ENCODE measurements at places on chromosomes 1 and 21. TPM values are rescaled to one million over a fixed set of nuclear protein-coding genes. Genes with fewer than 3 reads are reported as not detected.

DNA sequence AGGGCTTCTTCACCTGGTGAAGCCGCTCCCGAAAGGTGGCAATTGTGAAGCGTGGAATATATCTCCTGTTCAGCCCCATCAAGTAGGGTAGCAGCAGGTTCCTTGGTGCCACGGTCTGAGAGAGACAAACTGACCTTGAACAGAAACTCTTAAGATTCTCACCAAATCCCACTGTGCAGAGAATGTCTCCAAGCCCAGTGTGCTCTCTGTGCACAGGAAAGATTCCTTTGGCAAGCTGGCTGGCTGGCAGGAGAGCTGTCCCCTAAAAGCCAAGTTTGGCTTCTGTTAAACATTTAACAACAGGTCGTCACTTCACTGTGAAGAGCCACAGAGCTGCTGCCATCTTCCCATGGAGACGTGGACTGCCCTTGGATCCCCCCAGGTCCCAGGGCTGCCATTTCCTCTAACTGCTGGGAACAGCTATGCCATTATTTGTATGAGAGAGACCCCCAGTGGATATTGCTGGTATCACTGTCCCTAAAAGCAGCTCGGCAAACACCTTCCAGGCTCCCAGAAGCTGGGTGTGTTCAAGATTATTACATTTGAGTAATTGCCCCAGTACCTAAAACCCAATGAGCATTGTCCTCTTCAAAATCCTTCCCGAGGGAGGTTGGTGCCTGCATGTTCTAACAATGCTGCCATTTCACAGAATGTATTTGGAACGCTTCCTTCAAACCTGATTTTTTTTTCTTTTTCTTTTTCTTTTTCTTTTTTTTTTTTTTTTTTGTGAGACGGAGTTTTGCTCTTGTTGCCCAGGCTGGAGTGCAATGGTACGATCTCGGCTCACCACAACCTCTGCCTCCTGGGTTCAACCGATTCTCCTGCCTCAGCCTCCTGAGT, 71.8 kb downstream of the CD58 start:
- DNase-seq = peak; percentile 77

DNA sequence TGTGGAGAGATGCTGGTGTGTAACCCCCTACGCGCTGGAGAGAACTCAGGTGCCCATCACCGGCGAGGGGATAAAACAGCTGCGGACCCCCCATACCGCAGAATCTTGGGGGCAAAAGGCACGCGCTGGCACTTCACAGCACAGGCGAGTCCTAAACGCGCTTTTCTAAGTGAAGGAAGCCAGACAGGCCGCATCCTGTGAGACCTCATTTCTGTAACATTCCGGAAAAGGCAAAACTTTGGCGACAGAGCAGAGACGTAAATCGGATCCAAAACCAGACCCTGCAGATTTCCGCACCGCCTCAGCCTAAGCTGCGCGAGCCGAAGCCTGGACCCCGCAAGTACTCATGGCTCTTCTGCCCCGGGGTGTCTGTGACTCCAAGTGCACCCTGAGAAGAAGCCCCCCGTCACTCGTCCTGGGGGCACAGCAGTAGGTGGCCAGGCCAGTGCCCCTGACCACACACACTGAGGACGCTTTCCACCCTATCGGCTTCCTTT, 60.9 kb downstream of the SLX9 start:
- no peak for DNase-seq

DNA sequence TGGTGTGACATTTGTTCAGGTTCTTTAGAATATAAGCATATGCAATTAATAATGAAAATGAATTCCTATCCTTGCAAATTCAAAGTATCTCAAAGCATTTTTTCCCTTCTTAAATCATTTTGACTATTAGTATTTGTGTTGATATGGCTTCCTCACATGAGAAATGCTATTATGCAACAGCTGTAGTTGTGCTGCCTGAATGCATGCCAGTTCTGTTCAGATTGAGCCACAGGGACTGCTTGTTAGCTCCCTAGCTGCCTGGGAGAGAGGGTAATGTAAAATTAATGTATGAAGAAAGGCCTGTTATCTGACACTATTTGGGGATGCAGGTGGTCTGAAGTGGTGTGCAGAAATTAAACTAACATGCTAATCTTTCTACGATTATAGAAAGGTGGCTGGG, 45.5 kb downstream of the CACHD1 start:
- DNase-seq = no peak

DNA sequence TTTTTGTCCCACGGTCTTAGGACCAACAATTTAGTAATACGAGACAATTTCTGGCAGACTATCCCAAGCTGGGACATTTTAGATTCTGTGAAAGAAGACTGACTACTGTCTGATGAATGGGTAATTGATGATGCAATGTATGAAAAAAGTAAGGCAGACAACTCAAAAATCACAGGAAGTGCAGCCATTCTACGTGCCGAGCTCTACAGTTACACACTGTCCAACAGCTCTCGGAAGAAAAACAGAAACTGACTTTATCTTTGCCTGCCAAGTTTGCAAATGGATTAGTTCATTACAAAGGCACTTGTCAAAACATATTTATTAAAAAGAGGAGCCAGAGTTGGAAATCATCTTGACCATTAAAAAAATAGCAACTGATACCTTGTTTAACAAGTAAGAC, 31.3 kb downstream of the ZBTB8B start:
- no peak for DNase-seq

- peak; percentile 21 for DNase-seq
Measured at GRCh38 chr1:62395291-62395690, 41.6 kb upstream of the USP1 start.

- DNase-seq = no peak
Measured at GRCh38 chr1:26003262-26003661, 5.4 kb upstream of the PAFAH2 start.

DNA sequence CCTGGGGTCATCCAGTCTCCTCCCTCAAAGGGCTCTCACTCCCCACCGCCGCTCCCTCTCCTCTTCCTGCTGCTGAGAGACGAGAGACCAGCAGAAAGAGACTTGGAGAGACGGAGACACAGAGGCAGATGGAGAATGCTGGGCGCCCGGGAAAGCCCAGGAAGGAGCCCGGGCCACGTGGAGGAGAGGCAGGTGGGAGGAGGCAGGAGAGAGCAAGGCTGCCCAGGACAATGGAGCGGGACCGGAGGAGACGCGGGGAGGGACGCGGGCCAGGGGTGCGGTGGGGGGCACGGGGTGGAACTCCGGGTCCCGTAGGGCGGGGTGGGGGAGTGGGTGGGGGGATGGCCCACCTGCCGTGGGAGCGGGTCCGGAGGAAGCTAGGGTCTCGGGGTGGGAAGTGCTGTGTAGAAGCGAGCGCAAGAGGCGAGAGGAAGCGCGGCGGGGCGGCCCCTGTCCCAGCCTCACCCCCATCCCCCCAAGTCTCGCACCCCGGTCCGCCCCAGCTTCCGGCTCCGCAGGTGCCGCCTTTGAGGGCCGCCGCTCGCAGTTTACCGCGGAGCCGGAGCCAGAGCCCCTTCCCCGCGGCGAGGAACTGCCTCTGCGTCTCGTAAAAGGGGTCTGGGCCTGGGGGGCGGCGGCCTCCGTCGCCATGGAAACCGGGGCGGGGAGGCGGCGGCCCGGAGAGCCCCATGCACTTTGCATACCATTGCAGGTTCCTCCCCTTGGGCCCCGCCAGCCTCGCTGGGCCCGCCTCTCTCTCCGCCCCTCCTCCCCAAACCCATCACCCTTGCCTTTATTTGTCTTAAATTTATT, 11.7 kb upstream of the EPHA2 start:
- peak; percentile 70 for DNase-seq

The LRRC38 gene
- not detected for total RNA-seq

DNA sequence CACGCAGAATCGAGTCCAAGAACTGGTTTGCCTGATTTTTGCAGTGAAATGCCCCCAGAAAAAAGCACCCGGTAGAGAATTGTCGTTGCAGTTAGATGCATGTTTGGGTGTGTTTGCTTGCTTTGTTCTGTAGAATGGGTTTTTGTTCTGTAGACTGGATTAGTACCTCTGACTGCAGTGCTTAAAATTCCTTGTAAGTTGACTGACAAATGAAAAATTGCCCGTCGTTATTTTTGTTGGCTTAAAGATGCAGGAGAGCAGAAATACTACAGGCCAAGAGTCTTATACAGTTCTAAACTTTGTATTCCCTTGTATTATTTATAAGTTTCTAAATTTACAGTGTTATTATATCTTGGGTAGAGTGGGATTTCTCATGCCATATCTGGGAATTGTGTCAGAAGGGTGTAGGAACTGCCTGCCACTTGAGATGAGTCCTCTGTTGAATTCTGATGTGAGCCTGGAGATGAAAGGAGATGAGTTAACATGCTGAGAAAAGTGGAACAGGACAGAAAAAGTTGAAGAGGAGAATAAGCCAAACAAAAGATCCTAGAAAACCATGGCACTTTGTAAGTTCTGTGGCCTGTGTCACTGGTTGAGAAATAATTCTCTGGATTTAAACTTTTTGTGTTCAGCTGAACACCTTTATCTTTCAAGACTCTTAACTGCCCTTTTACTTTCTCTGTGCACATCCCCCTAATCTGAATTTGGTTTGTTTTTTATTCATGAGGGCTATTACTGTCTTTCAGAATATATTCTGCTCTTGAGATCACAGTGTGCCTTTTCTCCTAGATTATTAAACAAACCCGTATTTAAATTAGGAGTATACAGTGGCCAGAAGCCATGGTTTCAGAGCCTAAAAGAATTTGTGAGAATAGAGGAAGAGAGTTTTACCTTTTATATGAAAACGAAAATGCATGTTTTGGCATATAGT, 1.4 kb downstream of the DESI2 start:
- DNase-seq = no peak

- no peak for DNase-seq
Measured at GRCh38 chr1:97424209-97424608, 496.6 kb downstream of the DPYD start.

- no peak for DNase-seq
Measured at GRCh38 chr21:31878831-31879230, 6.0 kb downstream of the HUNK start.

- no peak for DNase-seq
Measured at GRCh38 chr1:98143403-98143802, 222.6 kb upstream of the DPYD start.

The CLSTN1 gene
- 136 TPM for total RNA-seq

The NPR1 gene
- 0.93 TPM for total RNA-seq

The PRKAA2 gene
- total RNA-seq = 4.9 TPM

DNA sequence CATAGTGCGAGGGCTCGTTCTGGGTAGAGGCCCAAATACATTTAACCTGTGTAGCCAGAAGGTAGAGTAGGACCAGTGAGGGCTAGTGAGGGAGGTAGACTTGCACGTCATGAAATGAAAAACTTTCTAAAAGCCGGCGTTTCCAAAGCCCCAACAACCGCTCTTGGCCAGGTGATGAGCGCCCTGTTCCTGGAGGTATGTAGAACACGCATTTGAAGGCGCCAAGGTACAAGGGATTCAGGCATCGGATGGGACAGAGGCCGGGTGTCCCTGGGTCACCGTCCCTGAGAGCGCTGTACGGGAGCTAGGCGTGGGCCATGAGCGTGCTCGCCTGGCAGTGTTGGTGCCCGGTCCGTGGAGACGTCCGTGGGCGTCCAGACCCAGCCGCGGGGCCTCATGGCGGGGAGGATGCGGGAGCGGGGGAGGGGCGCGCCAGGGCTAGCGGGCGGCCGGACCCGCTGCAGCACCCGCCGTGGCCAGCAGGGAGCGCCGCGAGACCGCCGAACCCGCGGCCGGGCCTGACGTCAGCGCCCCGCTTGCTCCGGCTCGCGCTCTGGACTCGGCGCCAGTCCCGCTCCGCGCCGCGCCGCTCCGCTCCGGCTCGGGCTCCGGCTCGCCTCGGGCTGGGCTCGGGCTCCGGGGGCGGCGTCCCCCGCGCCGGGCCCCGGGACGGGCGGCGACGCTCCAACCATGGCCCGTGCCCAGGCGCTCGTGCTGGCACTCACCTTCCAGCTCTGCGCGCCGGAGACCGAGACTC, at the start of gene PTPRU:
PTPRU (plus strand) TSS at position 568 of the 757 bp plus-strand sequence; CDS start at position 691, 123 bp downstream.
- peak; percentile 93 for DNase-seq
